Natural killer cell (primary cell): ENCODE measurements at places on chromosomes 5 and 9. TPM values are rescaled to one million over a fixed set of nuclear protein-coding genes. Genes with fewer than 3 reads are reported as not detected.

DNA sequence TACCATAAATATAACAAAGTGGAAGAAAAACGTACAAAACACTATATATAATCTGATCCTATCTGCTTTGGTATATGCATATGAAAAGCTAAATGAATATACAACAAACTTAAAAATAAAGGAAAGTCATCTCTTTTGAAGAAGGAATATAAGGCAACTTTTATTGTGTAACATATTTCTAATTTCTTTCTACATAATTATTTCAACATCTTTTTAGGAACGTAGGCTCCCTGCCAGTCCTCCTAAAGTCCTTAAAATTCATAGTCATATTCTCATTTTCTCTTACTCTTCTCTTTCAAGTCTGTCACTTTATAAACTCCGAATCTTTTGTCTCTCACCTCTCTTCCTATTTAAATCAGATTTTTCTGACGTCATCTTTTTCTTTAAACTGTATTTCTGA lies 9.6 kb downstream of the DEPDC1B start:
- H3K4me1 ChIP-seq: no peaks in the 10 kb centered on the region
- H3K36me3 ChIP-seq: no peaks in the 10 kb centered on the region
- no peaks in the 10 kb centered on the region for H3K27me3 ChIP-seq

ATOX1 gene
- 41.5 TPM for total RNA-seq

DNA sequence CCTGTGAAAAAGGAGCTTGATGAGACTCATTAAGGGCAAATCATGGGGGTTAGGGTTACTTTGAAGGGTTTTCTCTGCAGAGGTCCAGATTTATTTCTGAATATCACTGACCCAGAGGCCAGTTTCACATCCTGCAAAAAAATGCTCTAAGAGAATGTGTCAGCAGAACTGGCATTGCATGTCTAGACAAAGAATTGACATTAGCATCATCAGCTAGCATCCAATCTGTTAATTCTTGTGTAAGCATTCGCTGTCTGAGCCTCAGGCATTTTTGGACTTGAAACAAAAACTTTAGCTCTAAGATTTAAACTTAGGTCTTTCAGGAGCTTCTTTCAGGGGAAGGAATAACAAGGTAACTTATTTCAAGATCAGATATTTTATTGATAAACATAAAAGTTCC lies 187.9 kb upstream of the ELL2 start:
- no peak overlapping the region for H3K27ac ChIP-seq
- DNase-seq: no peak
- no peaks in the 10 kb centered on the region for H3K36me3 ChIP-seq

COL23A1 gene
- total RNA-seq: 0.15 TPM

- H3K4me1 ChIP-seq: peaks cover 3% of the 10 kb centered on the region
- no peaks in the 10 kb centered on the region for H3K36me3 ChIP-seq
- H3K27me3 ChIP-seq: peaks cover 4% of the 10 kb centered on the region
- H3K27ac ChIP-seq: no peak overlapping the region
- peak; percentile 7 for DNase-seq
These were observed 3.2 kb downstream of the TERT start for GRCh38 chr5:1291611-1292080.

GRCh38 chr5:7589800-7590199 lies 193.9 kb downstream of the ADCY2 start:
- no peak overlapping the region for H3K27ac ChIP-seq
- H3K4me1 ChIP-seq: no peaks in the 10 kb centered on the region
- no peak for DNase-seq
- no peaks in the 10 kb centered on the region for H3K36me3 ChIP-seq
- no peaks in the 10 kb centered on the region for H3K27me3 ChIP-seq

DNA sequence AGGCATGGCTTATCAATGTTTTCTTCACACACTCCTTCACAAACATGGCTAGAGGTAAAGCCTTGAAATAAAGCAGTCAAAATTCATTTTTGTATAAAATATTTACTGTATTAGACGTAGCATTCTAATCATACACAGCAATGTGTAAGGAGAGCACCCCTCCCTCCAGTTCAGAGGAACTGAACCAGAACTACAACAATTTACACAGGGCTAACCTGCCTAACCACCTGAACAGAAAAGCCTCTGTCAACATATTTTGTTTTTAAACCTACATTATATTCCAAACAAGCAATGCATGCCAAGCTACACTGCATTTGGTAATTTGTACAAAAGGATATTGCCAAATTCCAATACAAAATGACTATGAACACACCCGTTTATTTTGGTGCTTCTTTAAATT lies 41.6 kb downstream of the MLLT3 start:
- peaks cover 4% of the 10 kb centered on the region for H3K4me1 ChIP-seq
- no peaks in the 10 kb centered on the region for H3K36me3 ChIP-seq
- DNase-seq: no peak

DNA sequence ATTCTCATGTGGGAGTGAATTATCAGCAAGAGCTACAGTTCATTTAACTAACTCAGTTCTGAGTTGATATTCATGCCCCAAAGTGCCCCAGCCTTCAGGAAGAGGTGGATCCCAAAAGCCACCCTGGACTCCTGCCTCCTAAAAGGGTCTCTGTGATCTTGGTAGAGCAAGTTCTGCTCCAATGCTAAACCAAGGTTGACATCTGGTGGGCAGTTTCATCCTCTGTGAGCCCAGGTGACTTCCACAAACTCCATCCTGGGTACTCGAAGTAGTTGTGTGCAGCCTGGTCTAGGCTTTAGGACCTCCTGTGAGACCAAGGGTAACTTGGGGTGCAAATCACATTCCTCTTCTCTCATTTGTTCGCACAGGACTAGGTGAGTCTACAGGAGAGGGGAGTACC lies 816.8 kb downstream of the MTRR start:
- H3K4me3 ChIP-seq: no peak overlapping the region
- H3K36me3 ChIP-seq: no peaks in the 10 kb centered on the region
- DNase-seq: no peak
- H3K27ac ChIP-seq: no peak overlapping the region
- H3K4me1 ChIP-seq: no peaks in the 10 kb centered on the region

GRCh38 chr5:108102463-108102862 lies 279.4 kb downstream of the FBXL17 start:
- DNase-seq: no peak
- no peak overlapping the region for H3K4me3 ChIP-seq
- H3K27ac ChIP-seq: no peak overlapping the region
- no peaks in the 10 kb centered on the region for H3K4me1 ChIP-seq
- H3K27me3 ChIP-seq: no peaks in the 10 kb centered on the region

DNA sequence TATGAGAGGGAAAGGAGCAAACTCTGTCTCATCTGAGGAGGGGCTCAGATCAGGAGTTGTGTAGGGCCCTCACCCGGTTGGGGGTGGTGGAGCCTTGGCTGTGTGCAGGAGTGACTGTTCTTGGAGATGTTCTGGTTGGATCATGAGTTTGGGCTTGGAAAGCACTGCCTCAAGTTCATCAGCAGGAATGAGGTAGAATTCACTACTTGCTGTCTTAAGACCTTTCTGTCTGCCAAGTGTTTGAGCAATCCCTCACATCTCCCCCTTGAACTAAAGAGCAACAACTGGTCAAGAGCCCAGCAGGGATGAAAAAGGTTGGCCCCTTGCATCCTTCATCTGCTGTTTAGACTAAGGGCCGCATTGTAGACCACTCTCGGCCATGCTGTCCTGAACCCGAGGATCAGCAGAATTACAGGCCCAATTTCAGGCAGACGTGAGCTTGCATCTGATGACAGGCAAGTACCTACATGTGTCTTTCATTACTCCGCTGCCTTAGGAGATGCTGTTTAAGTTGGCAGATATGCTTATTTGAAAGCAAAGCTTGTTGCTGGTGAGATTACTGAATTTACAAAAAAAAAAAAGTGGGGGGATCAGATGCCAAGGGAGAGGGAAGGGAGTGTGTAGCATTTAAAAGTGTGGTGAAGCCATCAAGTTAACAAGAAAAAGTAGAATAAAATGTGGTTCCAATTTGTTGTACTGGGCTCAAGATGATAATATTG lies 36.4 kb downstream of the PIK3R1 start:
- no peak for DNase-seq

- no peak overlapping the region for H3K4me3 ChIP-seq
- H3K27ac ChIP-seq: peak overlapping the region; percentile 47
- no peaks in the 10 kb centered on the region for H3K27me3 ChIP-seq
- H3K36me3 ChIP-seq: peaks cover 4% of the 10 kb centered on the region
These were observed 6.8 kb downstream of the SYK start for GRCh38 chr9:90808398-90808797.

CAST gene
- 376 TPM for total RNA-seq

DNA sequence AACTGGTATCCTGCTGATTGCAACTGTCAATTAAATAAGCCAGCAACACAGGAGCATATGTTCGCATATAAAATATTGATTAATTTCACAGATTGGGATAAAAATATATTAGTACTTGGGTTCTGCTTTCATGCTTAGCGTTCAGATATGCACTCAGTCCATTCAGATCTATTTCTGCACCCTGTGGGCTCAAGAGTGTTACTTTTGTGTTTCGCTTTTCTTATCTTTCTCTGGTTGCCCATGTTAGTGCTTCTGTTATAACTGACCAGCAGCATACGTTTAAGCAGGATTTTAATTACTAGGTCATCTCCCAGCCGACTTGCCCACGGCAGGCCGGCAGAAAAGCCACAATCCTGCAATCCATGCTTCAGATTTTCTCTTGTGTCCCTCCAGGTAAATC lies 289.1 kb downstream of the EBF1 start:
- DNase-seq: no peak
- no peaks in the 10 kb centered on the region for H3K36me3 ChIP-seq
- no peaks in the 10 kb centered on the region for H3K27me3 ChIP-seq
- H3K4me1 ChIP-seq: peaks cover 6% of the 10 kb centered on the region
- no peak overlapping the region for H3K27ac ChIP-seq

DDX31 gene
- total RNA-seq: 11.5 TPM

PLAC8L1 gene
- 0.45 TPM for total RNA-seq

GRCh38 chr5:107698286-107698685 lies 27.5 kb upstream of the EFNA5 start:
- no peaks in the 10 kb centered on the region for H3K36me3 ChIP-seq
- H3K27ac ChIP-seq: no peak overlapping the region
- no peaks in the 10 kb centered on the region for H3K27me3 ChIP-seq
- DNase-seq: no peak
- H3K4me3 ChIP-seq: no peak overlapping the region

C5orf22 gene
- 21.4 TPM for total RNA-seq

GRCh38 chr9:68739621-68740174 lies 34.7 kb downstream of the PIP5K1B start:
- H3K27me3 ChIP-seq: no peaks in the 10 kb centered on the region
- DNase-seq: no peak
- no peak overlapping the region for H3K27ac ChIP-seq
- no peak overlapping the region for H3K4me3 ChIP-seq

TLR4 gene
- total RNA-seq: 15.4 TPM

STPG3 gene
- not detected for total RNA-seq

GRCh38 chr5:80192507-80193241 lies 63.2 kb downstream of the SERINC5 start:
- DNase-seq: peak; percentile 59
- H3K27me3 ChIP-seq: no peaks in the 10 kb centered on the region
- H3K4me3 ChIP-seq: no peak overlapping the region
- H3K36me3 ChIP-seq: no peaks in the 10 kb centered on the region
- H3K4me1 ChIP-seq: peaks cover 8% of the 10 kb centered on the region
- no peak overlapping the region for H3K27ac ChIP-seq

PAPPA gene
- total RNA-seq: not detected

GRCh38 chr5:76413746-76414145 lies 10.7 kb downstream of the IQGAP2 start:
- H3K36me3 ChIP-seq: peaks cover 4% of the 10 kb centered on the region
- no peaks in the 10 kb centered on the region for H3K27me3 ChIP-seq
- DNase-seq: no peak
- peaks cover 37% of the 10 kb centered on the region for H3K4me1 ChIP-seq
- H3K27ac ChIP-seq: no peak overlapping the region

GRCh38 chr5:143428738-143429420 lies 25.4 kb upstream of the NR3C1 start:
- DNase-seq: no peak
- no peaks in the 10 kb centered on the region for H3K36me3 ChIP-seq
- no peaks in the 10 kb centered on the region for H3K27me3 ChIP-seq
- H3K4me3 ChIP-seq: no peak overlapping the region
- H3K4me1 ChIP-seq: no peaks in the 10 kb centered on the region

DNA sequence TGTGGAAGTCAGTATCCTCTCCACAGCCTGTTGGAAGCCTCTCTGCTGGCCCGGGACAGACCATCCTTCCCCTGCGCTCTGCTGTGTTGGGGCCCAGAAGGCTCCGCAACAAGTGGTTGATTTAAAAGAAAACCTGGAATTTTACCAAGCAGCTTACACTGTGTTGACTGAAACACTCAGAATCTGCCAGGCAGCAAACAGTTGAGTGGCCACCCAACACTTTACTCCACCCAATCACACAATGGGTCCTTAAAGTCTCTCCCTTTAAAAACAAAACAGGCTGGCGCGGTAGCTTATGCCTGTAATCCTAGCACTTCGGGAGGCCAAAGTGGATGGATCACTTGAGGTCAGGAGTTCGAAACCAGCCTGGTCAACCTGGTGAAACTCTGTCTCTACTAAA lies 28.0 kb upstream of the DMRT3 start:
- H3K4me3 ChIP-seq: no peak overlapping the region
- no peak for DNase-seq
- H3K4me1 ChIP-seq: no peaks in the 10 kb centered on the region
- H3K27ac ChIP-seq: no peak overlapping the region
- H3K36me3 ChIP-seq: no peaks in the 10 kb centered on the region

RLN2 gene
- 0.94 TPM for total RNA-seq

DNA sequence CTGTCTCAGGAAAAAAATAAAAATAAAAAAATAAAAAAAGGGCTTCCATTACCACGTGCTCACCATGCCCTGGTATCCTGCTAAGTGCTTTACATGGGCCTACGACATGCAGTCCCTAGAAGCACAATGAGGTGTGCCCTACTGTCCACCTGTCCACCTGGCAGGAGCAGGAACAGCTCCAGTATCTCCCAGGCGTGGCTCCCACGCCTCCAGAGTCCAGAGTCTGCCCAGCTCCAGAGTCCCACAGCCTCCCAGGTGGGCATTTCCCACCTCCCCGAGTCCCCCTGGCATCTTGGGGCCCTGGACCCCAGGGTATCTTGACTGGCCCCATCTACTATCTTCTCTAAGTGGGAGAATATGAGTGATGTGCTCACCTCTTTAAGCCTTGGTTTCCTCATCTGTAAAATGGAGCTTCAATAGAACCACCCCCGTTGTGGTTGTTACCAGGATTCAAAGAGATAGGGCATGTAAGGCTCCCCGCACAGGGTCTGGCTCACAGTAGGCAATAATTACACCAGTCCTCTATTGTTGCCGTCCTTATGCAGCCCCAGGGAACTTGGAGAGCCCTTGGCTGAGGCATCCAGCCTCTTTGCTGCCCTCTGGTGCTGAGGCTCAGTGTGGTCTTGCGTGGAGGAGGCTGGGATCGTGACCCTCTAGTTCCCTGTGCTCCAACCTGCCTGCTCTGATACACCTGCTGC lies 8.9 kb downstream of the CXCL14 start:
- no peaks in the 10 kb centered on the region for H3K36me3 ChIP-seq
- no peak overlapping the region for H3K27ac ChIP-seq
- DNase-seq: peak; percentile 15
- H3K27me3 ChIP-seq: no peaks in the 10 kb centered on the region

GRCh38 chr9:70044490-70045307 lies 1.1 kb downstream of the MAMDC2 start:
- DNase-seq: no peak
- peaks cover 12% of the 10 kb centered on the region for H3K27me3 ChIP-seq
- H3K27ac ChIP-seq: no peak overlapping the region
- H3K4me3 ChIP-seq: no peak overlapping the region
- no peaks in the 10 kb centered on the region for H3K36me3 ChIP-seq

GRCh38 chr5:133331941-133332340 lies 280.1 kb downstream of the HSPA4 start:
- H3K4me1 ChIP-seq: no peaks in the 10 kb centered on the region
- no peaks in the 10 kb centered on the region for H3K36me3 ChIP-seq
- no peak for DNase-seq
- no peaks in the 10 kb centered on the region for H3K27me3 ChIP-seq

GRCh38 chr9:35057271-35057620 lies 15.2 kb downstream of the VCP start:
- no peaks in the 10 kb centered on the region for H3K27me3 ChIP-seq
- no peak overlapping the region for H3K4me3 ChIP-seq
- H3K4me1 ChIP-seq: no peaks in the 10 kb centered on the region

AGXT2 gene
- total RNA-seq: not detected

SARDH gene
- 4.1 TPM for total RNA-seq
